ENCODE measurements at places on chromosomes 11 and 22. TPM values are rescaled to one million over a fixed set of nuclear protein-coding genes. Genes with fewer than 3 reads are reported as not detected.

The OR51E2 gene
- not detected for total RNA-seq

The GAS2L1 gene
- 7.3 TPM for total RNA-seq

The GPHA2 gene
- not detected for total RNA-seq

The LUZP2 gene
- total RNA-seq, result 93.6 TPM

The PLAAT4 gene
- 2.3 TPM for total RNA-seq

The OR4A16 gene
- not detected for total RNA-seq

- DNase-seq, result no peak
Measured at GRCh38 chr22:42933485-42934091, 76.5 kb upstream of the ARFGAP3 start.

GRCh38 chr22:27719036-27719347, 82.6 kb downstream of the MN1 start:
- DNase-seq, result no peak

DNA sequence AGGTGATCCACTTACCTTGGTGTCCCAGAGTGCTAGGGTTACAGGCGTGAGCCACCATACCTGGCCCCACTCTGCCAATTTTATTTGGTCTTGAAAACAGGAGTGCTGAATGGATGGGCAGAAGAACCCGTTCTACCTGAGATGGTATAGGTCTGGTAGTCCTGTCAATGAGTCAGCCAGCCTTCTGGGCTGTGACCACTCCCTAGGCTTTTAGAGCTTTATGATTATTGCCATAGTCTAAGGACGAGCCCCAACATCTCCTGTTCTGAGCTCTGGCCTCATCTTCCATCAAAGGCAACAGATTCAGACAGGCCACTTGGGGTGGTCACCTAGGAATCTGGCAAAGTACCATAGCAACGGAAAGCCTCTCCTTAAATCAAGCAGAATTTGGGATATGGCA, 11.5 kb downstream of the ZDHHC5 start:
- DNase-seq, result no peak

DNA sequence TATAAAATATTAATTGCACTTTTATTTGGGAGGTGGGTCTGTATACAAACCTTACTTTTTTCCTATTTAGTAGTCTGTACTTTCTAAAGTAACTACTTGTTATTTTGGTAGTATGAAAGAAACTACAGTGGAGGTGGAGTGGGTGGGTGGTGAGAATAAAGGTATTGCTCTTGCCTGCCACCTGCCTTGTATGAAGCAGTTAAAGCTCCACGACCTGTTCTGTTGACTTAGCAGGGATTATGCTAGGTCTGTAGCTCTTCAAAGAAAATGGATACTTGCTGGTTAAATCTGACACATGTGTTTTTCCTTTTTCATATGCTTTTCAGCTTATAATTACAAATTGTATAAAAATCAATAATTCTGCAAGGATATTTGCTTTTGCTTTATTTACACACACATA, 111.9 kb downstream of the EHF start:
- DNase-seq, result no peak

DNA sequence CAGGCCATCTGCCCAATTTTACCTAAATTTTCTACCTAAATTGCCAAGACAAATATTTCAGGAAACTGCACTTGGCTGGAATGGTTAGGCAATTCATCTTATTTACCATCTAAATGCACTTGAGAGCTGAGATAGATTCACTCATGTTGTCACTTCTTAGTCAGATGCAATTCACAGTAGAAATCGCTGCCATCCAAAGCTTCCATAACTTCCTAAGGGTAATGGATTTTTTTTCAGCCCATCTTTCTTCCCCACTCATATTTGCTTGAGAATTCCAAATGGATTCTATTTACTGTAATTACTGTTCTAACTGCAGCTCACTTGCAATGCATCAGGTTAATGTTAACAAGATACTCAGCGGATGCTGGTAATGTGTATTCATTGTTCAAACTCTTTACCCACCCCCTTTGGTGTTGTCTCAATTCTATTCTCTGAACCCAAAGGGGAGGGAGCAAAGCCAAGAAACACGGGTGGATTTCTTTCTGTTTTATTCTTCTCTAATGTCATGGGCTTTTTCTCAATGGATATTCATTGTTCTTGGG, 96.0 kb downstream of the TENM4 start:
- DNase-seq, result no peak

DNA sequence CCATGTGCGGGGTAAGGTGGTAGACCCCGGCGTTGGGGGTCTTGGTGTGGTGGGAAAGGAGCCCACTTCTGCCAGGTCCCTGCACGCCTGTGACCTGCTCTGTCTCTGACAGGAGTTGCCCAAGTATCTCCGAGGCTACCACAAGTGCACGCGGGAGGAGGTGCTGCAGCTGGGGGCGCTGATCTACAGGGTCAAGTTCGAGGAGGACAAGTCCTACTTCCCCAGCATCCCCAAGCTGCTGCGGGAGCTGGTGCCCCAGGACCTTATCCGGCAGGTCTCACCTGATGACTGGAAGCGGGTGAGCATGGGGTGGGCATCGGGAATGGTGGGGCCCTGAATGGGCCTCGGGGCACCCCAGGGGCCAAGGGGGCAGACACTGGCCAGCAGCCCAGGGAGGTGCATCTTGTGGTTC, 83.0 kb downstream of the MYO7A start:
- DNase-seq, result no peak

DNA sequence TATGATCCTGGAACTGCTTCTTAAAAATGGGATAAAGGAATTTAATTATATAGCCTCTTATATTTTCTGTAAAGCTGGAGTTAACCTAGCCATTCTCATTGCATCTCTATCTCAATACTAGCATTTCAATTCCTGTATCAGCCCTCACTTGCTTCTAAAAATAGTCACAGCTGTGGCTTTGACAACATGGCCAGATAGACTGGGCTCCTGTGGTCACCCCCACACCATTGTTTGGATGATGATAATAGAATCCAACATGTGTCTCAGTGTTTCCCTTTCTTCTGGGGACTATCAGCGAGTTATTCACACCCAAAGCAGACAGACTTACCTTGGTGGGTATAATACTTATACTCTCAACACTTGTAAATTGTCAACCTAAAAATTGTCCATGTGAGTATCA, 6.9 kb downstream of the VWA5A start:
- no peak for DNase-seq

GRCh38 chr11:61042537-61042936, 59.8 kb upstream of the CD5 start:
- no peak for DNase-seq

DNA sequence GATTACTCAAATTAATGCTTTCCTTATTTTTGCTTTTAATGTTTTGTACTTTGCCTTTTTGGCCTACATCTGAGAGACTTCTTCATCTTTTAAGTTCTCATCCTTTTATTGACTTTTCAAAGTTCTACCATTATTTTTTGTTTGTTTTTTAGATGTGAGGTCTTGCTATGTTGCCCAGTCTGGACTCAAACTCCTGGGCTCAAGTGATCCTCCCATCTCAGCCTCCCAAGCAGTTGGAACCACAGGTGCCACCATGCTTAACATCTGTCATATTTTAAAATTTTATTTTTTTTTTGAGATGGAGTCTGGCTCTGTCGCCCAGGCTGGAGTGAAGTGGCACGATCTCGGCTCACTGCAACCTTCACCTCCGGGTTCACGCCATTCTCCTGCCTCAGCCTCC, 57.8 kb downstream of the PPP6R2 start:
- no peak for DNase-seq

DNA sequence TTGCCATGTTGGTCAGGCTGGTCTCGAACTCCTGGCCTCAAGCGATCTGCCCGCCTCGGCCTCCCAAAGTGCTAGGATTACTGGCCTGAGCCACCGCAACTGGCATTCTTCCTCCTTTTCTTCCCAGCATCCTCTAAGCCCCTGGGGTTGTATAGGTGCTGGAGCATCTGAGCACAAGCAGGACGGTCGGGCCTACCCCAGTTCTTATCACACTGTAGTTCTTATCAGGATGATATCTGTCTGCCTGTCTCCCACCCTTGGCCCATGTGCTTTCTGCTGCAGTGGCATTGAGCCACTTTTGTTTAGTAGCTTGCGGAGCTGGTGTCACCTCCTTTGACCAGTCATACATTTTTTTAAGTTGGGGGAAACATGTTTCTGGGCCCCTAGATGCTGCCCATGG, 1.9 kb downstream of the RHOD start:
- DNase-seq, result no peak

DNA sequence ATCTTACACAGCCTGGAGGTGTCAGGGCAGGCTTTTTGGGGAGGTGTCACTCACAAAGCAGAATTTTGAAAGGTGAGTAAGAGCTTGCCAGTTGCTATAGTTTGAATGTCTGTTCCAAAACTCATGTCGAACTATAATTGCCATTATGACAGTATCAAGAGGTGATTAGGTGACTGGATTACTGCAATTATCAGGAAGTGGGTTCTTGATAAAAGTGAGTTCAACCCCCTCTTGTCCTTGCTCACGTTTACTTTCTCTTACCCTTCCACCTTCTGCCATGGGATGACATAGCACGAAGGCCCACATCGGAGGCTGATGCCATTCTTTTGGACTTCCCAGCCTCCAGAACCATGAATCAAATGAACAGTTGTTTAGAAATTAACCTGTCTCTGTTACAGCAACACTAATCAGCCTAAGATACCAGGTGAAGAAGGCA, 4.7 kb upstream of the C11orf86 start:
- DNase-seq, result no peak

DNA sequence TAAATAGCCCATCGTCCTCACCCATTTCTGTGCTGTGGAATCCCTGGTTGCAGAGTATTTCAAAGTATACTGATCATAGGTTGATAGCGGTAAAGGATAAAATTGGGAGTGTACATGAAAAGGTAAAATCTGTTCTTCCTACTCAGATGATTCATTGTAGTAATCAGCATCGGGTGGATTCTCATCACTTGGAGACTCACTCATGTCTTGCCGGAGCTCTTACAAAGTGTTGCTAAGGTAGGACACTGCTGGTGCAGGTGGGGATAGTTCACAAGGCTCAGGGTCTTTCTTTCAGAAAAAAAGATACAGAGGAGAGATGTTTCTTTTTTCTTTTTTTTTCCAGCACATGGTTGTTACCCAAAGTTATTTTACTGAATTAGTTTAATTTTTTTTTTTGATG, 84.8 kb downstream of the MTNR1B start:
- no peak for DNase-seq

GRCh38 chr11:6571434-6572008, 31.9 kb downstream of the RRP8 start:
- no peak for DNase-seq

DNA sequence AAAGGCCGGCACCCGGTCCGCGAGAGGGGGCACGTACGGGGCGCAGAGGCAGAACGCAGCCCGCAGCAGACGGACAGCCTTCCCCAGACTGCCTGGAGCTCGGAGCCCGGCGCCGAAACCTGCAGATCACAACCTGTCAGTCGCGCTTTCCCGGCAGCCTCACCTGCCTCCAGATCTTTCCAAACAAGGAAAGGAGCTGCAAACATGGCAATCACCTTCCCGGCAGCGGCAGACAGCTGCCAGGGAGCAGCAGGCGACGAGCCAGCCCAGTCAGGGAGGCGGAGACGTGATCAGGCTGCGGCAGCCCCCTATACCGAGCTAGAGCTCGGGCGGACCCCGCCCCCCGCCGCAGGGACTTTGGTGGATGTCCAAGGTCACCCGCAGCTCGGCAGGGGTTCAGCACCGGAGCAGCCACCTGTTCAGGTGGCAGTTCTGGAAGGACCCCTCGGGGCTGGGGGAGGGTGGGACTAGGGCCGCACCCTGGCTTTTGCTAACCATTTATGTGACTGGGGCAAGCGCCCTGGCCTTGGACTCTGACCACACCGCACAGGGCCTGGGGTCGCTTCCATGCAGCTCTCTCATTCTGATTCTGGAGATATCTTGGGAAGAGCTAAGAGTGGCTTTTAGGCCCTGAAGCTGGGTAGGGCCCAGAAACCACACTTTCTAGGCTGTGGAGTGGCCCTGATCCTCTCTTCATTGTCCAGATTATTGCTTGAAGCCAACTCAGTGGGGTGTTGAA, 143.8 kb downstream of the NECTIN1 start:
- DNase-seq, result no peak

DNA sequence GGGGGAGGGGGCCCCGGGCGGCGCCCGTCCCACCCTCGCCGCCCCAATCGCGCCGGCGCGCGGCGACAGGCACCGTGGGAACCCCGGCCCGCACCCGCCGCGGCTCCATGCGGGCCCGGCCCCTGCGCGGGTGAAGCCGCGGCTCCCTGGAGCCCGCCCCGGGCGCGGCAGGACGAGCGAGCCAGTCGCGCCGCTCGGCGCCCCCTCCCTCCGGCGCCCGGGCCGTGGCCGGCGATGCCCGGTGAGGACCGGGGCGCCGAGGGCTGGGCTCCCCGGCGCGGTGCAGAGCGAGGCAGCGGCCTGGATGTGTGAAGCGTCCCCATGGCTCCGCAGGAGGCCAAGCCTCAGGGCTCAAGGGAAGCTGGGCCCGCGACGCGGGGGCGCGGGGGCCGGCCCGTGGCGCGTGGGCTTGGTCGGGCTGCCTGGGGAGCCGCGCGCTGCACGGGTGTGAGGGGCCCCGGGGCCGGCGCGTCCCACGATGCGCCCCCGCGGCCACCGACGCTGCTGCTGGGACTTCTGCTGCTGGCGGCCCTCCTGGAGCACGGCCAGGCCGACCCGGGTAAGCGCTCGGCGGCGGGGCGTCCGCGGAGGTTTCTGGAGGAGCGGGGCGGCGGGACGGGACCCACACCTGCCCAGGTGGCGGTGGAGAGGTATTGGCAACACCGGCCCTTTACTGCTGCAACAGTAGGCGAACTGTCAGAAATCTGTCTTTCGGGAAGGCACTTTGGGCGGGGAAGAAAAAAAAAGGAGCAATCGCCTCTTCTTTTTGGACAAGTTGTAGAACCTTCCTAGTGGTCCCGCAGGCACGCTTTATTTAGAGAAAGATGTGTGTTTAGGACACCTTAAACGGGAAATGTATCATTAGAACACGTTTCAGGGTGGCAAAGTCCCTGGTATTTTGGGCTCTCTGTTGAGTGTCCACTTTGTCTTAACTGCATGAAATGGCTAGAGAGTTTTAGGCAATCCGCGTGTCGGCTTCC, 119.4 kb downstream of the HIPK3 start:
- peak; percentile 40 for DNase-seq

Data from occipital lobe (tissue), 3 donors.